ENCODE measurements at places on chromosomes 3 and 15.

- no peak for DNase-seq
These were observed 230.7 kb downstream of the ATP8B4 start for GRCh38 chr15:49888323-49888693.

DNA sequence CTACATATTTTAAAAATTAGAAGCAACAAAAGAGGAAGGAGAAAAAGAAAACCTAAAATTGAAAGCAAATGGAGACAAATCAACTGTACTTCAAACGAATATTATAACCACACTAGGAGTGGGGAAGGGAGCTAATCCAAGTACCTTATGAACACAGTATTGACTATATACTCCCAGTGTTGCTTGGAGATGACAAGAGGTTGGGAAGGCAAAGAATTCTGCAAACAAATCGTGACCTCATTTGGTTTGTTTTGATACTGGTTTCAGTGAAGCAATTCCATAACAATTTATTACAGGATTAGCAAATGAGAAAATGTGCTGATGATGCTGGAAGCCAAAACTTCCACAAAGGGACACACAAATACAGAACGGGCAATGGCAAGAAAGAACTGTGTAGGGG, 268.1 kb downstream of the ULK4 start:
- DNase-seq = no peak

- no peak for DNase-seq
These were observed 127.4 kb upstream of the ABHD17C start for GRCh38 chr15:80567721-80568157.

- no peak for DNase-seq
These were observed 34.4 kb downstream of the PAQR9 start for GRCh38 chr3:142929109-142929508.

DNA sequence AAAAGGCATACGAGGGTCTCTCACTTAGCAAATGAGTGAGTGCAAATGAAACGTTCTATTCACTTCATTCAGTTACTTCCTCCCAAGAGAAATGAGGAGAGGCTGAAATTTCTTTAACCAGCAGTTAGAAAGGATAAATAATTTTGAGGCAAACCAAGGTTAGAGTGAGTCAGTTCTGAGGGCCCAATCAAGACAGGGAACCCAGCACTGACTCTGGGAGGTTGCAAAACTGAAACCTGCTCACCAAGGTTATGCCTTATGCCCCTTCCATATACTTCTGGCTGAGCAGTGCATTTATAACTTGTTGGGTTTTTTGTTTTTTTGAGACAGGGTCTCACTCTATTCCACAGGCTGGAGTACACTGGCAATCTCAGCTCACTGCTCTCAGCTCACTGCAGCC, 4.5 kb upstream of the RPSA start:
- DNase-seq = no peak

DNA sequence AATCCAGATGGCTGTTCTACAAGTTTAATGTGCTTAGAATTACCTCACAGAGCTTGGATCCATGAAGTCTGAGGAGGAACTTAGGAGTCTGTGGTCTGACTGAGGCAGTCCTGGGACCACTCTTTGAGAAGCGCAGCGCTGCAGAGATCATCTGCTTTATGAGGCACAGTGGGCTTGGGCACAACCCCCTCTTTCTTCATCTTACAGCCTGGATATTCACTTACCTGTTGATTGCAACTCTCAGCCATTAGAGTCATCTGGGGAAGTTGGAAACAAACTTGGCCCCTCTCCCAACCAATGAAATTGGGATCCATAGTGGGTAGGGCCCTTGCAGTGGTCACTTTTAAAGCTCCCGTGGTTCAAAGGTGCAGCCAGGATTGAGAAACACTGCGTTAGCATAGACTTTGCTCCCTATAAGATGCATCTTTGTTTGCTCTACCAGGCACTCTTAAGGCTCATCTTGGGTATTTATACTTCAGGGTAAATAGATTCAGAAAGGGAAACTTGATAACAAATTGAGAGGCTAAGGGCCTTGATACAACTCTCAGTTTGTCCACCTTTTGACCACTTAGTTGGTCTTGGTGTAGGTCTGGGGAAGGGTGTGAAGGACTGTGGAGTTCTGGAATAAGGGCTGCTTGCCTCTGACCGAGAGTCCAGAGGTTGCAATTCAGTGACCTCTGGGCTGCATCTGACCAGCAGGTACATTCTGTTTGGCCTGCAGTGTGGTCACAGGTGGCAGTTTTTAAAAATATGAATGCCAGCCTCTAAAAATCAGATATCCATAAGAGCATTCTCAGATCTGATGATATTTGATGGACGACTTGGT, 22.8 kb downstream of the FEM1B start:
- no peak for DNase-seq

DNA sequence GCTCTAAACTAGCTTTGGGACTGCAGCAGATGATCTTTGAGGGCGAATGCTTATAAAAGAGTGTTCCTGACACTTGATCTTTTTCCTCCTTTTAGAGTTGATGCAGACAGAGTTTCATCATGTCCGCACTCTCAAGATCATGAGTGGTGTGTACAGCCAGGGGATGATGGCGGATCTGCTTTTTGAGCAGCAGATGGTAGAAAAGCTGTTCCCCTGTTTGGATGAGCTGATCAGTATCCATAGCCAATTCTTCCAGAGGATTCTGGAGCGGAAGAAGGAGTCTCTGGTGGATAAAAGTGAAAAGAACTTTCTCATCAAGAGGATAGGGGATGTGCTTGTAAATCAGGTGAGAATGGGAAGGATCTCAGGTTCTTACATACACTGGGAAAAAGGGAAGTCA, 75.7 kb downstream of the KLHL25 start:
- DNase-seq = no peak

GRCh38 chr3:151301787-151302186, 14.8 kb downstream of the GPR87 start:
- DNase-seq = no peak

DNA sequence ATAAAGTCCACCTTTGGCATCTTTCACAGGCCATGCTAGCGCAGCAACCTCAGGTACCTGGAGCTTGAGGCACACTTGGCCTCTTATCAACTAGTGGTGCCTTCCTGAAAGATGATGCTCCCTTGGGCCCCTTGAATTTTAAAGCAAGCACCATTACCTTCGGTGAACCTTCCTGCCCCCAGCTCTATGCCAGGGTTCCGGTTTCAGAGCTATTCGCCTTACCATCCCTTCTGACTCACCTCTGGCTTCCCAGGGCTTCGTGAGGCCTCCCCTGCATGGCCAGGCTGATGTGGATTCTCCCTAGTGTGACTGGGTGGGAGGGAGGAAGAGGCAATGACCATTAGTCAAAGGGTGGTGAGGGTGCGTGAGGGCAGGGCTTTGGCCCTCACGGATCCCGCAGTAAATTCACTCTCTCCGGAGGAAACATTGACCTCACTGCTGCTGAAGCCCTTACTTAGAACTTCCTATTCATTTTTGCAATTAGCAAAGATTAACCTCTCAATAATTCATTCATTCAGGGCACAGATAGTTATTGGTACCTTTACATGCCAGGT, 16.3 kb downstream of the BHLHE40 start:
- no peak for DNase-seq

GRCh38 chr3:19107719-19108118, 40.6 kb upstream of the KCNH8 start:
- no peak for DNase-seq

DNA sequence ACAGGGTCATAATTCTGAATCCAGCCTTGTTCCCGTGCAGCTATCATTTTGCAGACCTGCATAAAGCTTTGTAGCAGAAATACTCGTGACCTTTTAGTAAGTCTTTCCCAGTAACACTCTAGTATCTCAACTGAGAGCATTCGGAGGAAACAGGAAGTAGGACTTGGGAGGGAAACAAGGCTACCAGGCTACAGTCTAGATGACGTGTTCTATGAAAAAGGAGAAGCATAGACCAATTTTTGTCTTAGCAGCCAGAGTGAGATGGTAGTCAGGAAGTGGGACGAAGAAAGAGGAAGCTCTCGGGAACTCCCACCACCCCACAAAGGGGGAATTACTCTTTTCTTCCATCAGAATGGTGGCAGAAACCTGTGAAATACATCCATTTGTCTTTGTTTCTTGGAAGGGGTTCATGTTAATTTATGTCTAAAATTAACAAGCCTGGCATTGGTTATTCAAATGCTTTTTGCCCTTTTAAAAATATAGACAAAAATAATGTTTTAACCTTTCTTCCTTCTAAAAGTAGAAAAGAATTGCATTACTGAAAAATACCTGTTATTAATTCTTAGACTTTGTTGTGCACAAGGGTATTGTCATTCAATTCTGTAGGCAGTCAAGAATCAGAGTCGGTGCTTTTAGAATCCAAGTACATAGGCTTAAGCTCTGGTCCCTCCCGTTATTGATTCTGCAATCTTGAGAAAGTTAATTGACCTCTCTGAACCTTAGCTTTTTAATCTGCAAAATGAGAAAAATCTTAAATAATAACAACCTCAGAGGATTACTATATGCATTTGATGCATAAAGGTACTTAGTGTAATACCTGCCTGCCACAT, 1.6 kb upstream of the SUCNR1 start:
- DNase-seq = no peak

DNA sequence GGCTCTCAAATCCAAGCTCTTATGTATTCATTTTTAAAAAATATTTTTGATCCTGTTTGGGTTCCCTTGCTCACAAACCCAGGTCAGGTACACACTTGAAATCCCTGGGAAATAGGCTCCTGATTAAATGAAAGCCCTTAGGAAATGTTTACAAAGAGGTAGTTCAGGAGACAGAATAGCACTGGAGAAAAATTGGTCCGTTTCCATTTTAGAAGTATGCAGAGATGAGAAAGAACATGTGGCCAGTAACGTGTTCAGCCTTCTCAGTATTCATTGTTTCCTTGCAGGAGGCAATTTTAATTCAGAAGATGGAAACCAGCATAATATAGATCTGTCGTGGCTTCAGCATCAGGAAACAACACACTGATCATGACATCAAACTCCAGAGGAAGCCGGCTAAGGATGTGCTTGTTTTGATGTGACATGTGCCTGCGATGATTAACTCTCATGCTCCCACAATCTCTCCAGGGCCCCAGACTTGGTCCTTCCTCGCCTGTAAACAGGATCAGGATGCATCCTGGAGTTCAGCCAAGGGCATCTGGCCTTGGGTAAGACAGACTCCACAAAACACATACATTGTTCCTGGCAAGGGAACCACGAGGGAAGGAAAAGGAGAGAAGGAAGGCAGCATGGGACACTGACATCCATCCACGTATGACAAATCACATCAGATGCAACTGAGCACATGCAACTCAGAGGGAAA, 350.5 kb upstream of the THBS1 start:
- no peak for DNase-seq

DNA sequence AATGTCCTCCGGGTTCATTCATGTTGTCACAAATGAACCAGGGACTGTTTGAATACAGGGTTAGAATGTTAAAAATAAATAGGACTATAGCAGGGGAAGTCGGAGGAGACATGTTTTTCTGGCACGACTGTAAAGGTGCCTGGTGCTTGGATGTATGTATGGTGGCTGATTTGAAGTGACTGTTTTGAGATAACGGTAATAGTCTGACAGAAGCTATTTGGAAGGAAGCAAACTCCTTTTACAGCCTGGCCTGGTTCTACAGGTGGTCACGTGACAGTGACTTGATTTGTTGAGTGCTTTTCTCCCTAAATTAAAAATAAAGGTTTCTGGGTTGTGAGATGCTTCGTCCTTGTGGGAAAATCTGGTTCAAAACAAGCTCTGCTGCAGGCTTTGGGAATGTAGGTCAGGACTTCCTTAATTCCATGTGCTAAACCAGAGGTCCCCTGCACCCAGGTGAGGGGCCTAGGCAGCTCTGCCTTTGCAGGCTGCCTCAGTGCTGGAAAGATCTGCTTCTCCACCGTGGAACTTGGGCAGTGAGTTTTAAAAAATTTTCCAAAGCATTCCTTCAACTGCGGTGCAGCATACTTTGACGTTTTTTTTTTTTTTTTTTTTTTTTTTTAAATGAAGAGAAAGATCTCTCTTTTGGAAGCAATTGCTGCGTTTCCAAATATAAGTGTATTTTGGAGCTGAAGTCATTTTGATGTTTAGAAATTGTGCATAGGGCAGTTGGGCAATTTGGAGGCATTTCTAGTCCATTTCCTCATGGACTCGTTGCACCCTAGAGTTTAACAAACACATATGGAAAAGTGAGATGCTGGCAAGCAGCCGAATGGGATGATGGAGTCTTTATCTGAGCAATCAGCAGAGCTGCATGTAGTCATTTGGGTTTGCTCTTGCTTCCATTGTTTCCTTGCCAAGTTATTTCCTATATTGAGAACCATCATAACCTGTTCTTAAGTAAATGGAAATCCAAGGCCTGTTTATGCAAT, 30.9 kb downstream of the ITPR1 start:
- DNase-seq = no peak

DNA sequence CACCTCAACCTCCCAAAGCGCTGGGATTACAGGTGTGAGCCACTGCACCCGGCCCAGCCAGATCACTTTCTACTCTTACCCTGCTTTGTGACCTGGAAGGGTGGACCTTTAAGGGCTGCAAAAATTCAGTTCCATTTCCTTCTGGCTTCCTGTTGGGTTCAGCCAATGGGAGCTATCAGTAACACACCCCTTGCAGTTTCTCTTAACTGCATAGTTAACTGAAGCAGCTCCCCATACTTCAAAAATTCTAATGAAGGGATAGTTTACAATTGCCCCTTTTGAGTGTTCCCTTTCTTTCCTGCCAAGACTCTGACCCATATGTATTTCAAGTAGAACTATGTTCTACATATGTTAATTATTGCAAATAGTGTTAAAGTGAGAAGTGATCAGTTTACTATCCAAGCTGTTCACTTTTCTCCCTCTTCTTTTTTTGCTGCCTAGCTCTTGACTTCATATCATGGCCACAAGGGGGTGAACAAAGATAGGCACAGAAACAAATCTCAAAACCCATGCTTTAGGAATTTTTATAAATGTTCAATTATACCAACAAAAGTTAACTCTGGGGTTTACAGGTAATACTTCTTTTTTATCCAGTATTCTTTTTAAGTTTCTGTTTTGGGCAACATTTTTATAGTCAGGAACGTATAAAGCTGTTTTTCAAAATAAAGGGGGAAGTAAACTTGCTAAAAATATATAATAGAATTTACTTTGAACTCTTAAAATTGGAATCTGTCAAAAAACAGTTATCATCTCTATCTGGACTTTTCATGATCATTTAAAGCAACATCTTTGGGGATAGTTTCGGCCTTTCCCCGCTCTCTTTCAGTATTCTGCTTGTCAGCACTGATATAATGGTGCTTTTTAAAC, 8.1 kb downstream of the PGBD4 start:
- no peak for DNase-seq

DNA sequence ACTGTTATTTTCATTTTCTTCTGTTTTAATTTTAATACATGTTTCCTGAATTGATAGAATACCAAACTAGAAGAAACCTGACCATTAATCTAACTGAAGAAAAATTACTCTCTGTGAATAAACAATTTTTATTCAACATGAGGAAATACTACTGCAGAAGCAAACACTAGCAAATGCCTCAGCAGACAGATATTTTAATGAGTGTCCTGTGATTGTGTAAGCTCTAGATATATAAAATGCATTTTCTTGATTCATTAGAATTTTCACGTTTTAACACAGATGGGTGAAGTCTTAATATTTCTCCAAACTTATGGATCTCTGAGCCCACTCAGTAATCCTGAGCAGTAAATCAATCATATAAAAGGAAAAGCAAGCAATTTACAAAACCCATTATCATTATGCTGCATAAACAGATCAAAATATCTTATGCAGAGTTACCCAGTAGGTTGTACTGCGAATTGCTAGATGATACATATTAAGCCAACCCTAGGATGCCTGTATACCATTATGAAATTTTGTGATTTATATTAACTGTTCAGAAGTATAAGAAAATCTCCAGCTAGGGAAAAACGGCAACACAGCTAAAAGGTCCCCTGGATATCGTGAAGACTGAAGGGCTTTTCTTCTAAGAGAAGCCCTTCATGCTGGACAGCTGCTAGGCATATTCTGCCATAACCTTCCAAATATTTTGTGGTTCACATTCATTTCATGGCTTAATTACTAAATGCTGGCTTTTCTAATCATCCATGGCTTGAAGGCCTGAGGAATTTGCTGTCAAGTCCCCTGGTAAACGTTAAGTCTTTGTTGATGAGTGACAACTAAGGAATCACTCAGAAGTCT, 157.7 kb upstream of the TGFBR2 start:
- no peak for DNase-seq
